ENCODE measurements at places on chromosomes 16 and 17.

DNA sequence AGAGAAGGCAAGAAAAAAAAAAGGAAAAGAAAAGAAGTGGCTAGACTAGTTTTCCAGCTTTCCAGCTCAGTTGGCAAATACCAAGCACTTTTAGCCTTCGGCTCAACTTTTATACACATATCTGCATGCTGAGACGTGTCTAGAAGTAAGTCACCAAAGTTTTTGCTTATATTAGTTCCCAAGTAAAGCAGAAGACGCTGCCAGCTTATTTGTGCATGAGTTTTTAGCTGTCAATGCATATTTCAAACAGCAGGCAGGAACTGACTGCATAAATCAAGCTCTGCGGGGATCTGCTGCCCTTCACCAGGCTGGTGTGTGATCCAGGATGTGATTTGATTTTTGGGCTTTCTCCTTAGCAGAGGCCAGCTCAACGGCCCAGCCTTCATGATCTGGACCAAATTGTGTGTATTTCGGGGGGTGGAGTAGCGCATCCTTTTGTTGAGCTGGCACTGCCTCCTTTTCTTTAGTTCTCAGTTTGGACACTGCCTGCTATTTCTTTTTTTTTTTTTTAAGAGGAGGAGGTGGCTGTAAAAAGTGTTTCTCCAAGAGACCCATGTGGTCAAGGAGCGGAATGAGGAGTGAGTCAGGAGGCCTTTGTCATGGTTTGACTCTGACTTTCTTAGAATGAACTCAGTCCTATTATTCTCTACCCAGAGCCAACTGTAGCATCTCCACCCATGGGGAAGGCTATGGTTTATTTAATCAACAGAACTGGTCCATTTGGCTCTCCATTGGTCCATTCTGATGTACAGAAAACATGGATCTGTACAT, 162.6 kb upstream of the XYLT1 start:
- DNase-seq: no peak

- no peak for DNase-seq
Measured at GRCh38 chr16:85446951-85447692, 166.0 kb upstream of the GSE1 start.

DNA sequence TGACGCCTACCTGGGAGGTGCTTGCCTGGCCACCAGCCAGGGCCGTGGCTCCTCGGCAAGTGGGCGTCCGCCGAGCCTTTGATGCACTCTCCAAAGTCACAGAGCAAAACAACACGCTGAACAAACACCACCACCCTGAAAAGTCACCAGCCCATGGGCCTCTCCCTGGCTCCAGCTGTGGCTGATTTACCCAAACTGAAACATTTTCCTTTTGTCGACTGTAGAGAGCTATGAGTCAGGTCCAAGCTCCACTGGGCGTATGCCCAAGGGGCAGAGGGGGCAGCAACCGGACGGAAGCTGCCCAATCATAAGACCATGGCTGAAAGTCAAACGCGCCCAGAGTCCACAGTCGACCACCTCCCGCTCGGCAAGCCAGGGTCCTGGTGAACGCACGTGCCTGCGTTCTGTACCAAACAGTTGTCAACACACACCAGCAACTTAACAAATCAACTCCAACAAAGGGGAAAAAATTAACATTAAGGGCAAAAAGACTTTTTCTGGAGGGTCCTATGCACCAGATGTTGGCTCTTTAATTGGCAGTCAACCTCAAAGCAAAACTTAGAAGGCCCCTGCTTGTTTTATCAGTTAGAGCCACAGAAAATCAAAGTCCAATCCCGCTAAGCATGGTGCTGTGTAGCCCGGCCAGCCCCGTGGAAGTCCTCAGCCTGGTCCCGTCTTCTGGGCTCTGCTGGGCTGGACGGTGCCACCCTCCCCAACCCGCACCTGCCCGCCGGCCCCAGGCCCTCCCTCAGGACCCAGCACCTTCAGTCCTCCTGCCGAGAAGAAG, 47.3 kb downstream of the TBC1D16 start:
- DNase-seq: no peak

- no peak for DNase-seq
Measured at GRCh38 chr17:28258347-28258887, 60.6 kb upstream of the TMEM97 start.

- DNase-seq: no peak
Measured at GRCh38 chr16:69328854-69329316, 1.5 kb downstream of the PDF start.

DNA sequence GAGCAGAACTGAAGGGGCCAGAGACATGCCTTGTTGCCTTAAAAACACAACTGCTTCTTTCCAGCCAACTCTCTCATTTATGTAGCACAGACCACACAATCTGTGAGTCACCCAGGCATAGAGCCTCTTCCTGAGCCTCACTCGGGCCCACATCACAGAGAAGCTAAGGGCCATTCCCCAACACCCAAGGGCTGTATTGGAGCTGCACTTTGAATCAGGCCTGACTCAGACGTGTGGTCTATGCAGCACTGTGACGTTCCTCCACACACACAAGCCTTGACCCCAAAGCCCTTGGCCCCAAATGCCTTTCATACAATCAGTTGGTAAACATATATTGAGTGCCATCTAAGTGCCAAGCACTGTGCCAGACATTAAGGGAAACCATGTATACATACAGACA, 308.9 kb upstream of the DYNLRB2 start:
- no peak for DNase-seq

DNA sequence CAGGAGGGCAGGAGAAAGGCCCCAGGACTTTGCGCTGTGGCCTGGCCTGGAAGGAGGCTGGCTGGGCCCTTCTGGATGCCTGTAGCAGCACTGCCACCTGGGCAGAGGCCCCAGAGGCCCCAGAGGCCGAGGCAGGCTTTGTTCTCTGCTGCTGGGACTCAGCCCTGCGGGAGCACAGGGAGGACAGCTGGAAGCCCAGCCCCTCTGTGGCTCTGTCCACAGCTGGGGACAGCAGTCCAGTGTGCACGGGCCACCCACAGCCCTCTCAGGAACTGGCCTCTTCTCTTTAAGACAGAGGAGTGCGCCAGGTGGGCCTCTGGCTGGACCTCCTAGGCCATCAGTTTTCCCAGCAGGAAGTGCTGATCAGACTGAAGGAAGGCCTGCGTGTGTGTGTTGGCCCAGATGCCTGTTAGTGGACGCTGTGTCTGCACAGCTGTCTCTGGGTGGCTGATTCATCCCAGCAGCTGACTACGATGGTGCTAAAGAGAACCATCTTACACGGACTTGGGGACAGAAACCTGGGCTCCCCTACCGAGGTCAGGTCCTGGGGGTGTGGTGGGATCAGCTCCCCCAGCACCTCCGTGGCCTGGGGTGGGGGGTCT, 26.9 kb upstream of the ZNF750 start:
- no peak for DNase-seq

GRCh38 chr17:34793231-34793908, 167.9 kb downstream of the CCT6B start:
- DNase-seq: no peak

DNA sequence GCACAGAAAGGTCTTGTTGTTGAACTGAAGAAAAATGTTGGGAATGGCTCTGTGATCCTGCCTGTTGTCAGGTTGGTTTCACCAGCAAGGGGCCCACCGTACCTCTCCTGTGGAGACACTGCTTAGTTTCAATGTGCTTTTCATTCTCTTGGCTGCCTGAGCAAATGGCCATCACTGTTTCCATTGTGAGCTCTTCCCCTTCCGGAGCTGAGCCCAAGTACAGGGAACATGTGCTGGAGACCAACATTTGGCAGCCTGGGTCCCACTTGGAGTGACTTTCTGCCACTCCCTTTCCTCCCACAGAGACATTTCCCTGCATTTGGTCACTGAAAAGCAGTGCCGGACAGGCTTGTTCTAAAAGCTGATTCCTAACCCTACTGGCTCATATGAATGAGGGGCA, 23.1 kb downstream of the GABARAPL2 start:
- no peak for DNase-seq

GRCh38 chr17:53101706-53102105, 721.0 kb upstream of the KIF2B start:
- DNase-seq: no peak

DNA sequence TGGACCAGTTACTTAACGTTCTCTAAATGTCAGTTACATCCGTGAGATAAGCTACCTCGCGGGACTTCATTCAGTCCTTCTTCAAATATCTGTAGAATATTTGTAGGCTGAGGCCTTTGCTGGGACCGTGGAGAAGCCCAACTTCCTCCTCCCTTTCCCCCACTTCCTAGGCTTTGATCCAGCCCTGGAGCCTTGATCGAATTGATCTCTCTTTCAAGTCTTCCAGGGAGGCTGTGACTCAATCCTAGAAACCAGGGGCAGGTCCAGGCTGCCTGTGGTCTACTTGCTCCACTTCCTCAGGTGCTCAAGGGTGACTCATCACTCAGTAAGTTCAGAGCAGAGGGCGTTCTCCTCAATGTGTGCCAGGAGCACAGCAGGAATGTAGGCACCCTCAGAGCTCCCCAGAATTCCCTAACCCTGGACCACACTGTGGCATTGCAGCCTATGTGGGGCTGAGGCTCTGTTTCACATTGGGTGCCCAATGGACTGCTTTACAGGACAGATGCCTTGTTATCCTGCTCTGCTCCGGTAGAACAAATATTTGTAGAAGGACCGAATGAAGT, 11.2 kb upstream of the CEP20 start:
- DNase-seq: no peak

GRCh38 chr16:65876056-65876408, 490.5 kb upstream of the CDH5 start:
- DNase-seq: no peak

DNA sequence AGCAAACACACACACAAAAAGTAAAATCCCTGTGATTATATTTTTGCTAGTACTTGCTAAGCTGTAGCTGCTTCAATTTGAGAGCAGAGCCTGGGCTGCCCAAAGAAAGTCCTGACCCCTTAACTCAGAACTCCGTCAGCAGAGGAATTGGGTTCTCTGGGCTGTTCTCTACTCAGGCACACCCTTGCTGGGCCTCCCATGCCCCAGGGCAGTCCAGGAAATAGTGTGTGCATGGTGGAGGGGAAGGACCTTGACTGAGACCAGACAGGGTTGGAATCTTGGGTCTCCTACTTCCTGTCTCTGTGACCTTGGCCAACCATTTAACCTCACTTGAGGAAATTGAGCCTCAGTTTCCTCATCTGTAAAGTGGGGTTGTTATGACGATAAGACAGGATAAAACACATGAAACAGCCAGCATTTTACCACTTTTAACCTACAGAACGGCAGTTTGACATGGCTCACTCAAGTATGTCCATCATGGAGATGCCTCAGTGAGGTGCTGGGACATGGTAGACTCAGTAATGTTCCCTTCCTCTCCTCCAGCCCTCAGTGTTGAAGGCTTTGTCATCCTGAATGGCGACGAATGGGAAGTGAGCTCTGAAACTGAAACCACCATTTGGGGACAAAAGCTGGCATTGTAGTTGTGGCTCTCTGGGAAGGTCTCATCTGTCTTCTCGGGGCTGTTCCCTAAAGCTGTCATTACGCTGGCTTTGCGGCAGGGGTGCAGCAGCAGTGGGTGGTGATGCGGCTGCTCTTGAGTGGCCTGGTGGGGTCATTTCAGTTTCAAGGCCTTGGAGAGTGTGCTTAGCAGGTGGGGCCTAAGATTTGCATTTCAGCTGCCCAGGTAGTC, 74.9 kb downstream of the CMIP start:
- DNase-seq: no peak

DNA sequence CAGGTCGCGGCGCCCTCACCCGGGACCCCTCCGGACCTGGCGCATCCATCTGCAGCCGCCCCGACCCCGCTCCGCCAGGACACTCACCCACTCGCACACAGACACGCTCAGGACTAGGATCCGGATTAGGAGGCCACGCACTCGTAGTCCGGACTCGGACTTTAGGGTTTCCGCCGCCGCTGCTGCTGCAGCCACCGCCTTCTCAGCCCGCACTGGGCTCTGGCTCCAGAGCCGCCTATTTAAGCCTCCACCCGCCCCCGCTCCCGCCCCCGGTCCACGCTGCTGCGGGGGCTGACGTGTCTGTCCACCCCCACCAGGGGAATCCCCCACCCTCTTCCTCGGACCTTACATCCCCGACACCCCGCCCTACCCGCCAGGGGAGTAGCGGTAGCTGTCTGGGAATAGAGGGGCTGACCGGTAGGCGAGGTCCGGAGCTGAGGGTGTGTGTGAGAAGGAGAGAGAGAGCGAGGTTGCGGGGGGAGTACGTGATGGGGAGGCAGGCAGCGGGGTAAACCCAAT, at the start of gene RRAD:
RRAD (minus strand) TSS at position 214 of the 519 bp plus-strand sequence. CDS start 356 bp downstream, outside the sequence.
- DNase-seq: no peak

DNA sequence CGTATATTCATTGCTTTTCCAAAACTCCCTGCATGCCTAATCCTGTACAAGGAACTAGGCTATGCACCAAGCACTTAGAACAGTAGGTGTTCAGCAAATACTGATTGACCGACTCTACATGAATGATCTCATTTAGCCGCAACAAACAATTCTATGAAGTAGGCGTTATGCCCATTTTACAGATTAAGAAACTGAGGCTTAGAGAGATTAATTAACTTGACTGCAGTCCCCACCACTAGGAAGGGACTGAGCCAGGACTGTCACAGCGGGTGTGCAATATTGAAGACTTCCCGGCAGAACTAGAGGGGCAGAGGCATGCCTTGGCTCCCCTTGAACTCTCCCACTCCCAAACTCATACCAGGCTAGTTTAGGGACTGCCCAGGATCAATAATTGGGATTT, 10.5 kb upstream of the N4BP1 start:
- DNase-seq: no peak

DNA sequence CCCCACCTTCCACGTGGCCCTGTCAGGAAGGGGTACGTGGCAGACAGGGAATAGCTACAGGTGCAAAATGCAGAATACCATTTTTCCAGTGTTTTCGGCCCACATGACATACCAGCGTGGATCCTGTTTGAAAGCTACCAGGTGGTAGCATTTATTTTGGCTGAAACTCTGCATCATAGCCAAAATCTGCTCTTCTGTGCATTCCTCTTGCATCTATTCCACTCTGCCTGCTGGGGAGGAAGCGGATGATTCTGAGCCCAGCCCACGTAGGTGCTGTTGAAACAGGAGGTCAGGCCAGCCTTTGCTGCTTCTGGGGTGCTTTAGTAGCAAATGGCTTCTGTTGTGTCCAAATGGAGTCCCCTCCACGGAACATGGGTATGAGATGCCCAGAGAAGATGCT, 670.9 kb upstream of the EEF2KMT start:
- no peak for DNase-seq

GRCh38 chr17:3683054-3683511, 12.9 kb downstream of the P2RX5 start:
- DNase-seq: peak; percentile 51

GRCh38 chr16:48232493-48233040, 11.5 kb upstream of the LONP2 start:
- DNase-seq: no peak

GRCh38 chr17:42199416-42200011, 5.2 kb upstream of the GHDC start:
- DNase-seq: no peak

GRCh38 chr16:14658063-14658462, 25.3 kb downstream of the BFAR start:
- no peak for DNase-seq

GRCh38 chr16:3431779-3432219, 11.5 kb downstream of the ZNF597 start:
- DNase-seq: peak; percentile 20

- DNase-seq: peak; percentile 18
Measured at GRCh38 chr16:56279132-56279531, 87.8 kb downstream of the GNAO1 start.
